ENCODE measurements at places on chromosomes 12 and 14.

DNA sequence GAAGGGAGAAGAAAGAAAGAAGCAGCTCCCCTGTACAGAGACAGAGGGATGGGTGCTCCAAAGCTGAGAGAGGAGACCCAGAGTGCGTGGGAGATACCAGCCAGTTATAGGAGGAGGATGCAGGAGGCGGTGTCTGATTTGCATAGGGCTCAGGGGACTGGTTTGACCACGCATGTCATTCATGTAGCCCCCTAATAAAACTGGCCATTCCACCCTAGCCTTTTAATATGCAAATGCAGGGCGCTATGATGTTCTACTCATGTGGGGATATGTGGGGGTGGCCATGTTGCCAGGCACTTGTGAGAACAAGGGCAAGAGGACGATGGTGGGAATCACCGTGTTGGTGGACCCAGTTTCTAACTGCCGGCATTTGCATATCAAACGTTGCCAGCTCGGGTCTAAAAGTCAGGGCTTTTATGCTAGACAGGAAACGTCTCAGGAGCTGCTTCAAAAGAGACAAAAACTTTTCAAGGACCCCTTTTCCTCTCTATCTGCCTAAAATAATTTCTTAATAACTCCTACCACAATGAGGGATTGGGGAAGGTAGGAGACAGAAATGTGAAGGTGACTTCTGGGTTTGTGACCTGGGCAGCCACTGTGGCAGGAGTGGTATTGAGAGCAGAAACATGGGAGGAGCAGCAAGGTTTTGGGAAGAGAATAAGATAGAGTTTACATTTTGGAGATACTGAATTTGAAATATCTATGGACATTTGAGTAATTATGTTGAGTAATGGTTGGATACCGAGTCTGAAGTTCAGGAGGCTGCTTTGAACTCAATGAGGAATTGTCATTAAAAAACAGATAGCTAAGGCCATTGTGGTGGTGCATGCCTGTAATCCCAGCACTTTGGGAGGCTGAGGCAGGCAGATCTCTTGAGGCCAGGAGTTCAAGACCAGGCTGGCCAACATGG, 2.2 kb upstream of the ATXN3 start:
- DNase-seq, result no peak

GRCh38 chr12:122150127-122150681, 23.8 kb downstream of the IL31 start:
- DNase-seq, result no peak

DNA sequence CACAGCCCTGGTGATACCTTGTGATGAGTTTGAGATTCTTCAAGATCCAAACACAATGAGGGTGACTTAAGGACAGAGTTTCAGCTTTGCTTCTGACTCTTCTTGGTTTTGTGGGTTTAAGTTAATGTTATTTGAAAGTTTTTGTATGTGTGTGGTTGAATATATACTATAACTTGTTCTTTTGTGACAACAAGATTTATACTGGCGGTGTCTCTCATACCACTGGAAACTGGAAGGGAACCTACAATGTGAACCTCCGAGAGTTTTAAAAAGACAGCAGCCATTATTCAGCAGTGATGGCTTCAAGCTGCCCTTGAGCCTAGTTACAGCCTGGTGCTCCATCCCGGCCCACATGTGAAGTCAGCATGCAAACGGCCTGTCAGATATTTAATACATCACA, 87.9 kb upstream of the IGF1 start:
- no peak for DNase-seq

GRCh38 chr14:29745863-29746262, 181.8 kb downstream of the PRKD1 start:
- no peak for DNase-seq

DNA sequence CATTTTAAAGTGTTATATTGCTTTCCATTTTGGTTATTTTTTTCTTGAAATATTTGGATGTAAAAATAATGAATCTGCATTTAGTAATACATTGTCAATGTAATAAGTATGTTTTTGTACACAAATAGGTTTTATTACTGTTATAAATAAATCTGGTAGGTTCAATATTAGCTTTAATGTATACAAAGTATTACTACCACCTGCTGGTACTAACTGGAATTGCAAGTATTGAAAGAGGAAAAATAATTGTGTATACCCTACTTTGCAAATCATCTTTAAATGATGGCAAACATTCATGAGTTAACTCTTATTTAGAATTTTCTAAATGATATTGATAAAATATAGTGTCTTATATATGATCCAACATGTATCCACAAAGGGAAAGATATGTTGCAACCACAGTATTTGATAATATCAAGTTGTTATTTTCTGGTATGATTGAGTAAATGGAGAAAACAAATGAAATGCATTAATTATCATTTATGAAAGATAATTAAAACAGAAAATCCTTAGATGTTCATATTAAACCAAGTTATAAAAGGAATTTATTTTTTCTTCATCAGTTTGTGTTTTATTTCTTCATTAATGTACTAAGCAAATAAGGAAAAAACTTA, 3.2 kb downstream of the OR4K2 start:
- no peak for DNase-seq

DNA sequence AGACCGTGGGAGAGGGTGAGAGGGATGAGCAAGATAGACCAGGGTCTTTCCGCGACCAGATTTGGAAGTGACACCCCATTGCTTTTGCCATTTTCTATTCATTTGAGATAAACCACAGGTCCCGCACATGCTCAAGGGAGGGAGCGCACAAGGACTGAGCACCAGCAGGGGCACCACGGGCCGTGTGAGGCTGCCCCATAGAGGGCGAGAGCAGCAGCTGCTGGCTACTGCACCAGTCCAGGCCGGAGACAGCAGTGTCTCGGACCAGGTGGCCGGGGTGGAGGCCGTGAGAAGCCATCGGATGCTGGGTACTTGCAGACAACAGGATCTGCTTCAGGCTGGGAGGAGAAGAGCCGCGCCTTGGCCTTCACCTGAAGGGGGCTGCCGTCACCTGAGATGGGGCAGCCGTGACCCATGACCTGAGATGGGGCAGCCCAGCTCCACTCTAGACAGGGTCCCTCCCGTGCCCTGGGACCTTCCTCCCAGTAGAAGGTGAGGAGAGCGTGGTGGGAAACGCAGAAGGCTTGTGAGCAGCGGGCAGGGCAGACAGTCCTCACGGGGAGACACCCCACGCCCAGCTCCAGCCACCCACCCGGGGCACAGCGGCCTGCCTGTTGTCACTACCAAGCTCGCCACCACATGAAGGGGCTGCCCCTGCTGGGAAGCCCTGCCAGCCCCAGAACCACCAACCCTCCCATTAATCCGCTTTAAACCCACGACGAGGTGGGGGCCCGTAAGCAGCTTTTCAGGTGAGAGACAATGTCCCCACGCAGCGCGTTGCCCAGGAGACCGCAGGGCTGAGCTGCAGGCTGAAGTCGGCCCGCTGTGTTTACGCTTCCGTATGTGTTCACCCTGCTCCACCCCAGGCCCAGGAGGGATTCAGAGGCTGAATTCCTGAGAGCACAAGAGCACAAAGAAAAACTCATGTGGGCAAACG, 61.7 kb upstream of the FBRSL1 start:
- DNase-seq, result no peak

- DNase-seq, result no peak
These were observed 280.5 kb downstream of the FBXL14 start for GRCh38 chr12:1313906-1314305.

- DNase-seq, result no peak
These were observed 14.1 kb downstream of the ITGA7 start for GRCh38 chr12:55693323-55694187.

DNA sequence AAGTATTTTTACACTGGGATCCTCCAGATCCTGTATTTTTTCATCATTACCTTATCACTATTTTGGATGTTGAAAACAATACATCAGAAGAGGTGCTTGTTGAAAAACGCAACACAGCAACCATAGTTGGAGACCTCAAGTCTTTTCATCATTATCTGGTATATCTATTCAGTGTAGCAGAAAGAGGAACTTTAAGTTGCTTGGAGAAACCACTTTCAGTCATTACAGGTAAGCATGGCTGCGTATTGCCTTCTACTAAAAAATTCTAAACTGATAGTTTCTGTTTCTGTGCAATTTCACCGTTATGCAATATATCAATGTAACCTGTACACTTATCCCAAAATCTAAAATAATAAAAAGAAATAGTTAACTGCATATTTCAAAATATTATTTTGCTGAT, 32.2 kb upstream of the PTPRQ start:
- DNase-seq, result no peak

- DNase-seq, result no peak
These were observed 18.4 kb downstream of the SIVA1 start for GRCh38 chr14:104771374-104771773.

- DNase-seq, result no peak
These were observed 91.7 kb downstream of the DERA start for GRCh38 chr12:16002880-16003279.

DNA sequence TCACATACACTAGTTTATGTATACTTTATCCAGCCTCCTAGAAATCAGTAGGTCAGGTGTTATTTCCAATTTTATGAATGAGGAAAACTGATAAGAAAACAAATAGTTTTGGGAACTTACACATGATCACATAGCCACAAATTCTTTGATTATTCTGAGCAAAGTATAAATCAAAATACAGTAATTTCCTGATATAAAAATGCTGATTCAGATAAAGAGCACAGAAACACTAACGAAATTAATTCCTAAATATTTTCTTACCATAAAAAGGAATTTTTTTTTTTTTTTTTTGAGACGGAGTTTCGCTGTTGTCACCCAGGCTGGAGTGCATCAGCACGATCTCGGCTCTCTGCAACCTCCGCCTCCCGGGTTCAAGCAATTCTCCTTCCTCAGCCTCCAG, 275.4 kb downstream of the SOX5 start:
- DNase-seq, result no peak

- DNase-seq, result no peak
These were observed 458.4 kb upstream of the SYT1 start for GRCh38 chr12:78406213-78406612.

DNA sequence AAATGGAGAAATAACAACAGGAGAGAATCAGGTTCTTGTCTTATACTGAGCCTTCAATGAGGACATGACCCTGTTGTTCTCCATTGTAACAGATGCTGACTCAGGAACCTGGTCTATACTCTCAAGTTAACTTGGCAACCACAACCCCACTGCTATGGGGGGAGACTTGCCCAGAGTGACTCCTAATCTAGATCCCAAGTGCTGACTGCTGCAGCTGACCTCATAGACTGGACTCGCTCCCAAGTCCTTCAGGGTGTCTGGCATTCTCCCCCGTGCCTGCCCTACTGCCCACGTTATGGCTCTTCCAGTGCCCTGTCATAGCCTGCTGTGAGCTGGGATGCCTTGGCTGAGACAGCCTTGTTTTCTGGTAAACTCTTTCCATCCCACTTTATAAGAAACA, 37.1 kb downstream of the NID2 start:
- no peak for DNase-seq

DNA sequence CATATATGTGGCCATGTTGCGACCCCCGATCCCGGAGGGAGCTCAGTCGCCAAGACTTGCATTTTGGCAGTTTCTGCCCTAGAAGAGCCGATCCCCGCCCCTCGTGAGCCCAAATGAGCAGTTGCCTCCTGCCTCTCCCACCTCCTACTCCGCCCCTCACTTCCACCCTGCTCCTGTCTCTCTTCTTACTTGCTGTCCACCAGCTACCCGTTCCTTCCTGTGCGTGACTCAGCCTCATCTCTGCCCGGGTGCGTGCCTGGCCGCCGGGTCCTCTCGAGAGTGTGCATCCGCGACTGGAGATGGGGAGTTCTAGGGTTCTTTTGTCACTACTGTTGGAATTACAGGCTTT, 585 bp downstream of the GPATCH2L start:
- peak; percentile 63 for DNase-seq

DNA sequence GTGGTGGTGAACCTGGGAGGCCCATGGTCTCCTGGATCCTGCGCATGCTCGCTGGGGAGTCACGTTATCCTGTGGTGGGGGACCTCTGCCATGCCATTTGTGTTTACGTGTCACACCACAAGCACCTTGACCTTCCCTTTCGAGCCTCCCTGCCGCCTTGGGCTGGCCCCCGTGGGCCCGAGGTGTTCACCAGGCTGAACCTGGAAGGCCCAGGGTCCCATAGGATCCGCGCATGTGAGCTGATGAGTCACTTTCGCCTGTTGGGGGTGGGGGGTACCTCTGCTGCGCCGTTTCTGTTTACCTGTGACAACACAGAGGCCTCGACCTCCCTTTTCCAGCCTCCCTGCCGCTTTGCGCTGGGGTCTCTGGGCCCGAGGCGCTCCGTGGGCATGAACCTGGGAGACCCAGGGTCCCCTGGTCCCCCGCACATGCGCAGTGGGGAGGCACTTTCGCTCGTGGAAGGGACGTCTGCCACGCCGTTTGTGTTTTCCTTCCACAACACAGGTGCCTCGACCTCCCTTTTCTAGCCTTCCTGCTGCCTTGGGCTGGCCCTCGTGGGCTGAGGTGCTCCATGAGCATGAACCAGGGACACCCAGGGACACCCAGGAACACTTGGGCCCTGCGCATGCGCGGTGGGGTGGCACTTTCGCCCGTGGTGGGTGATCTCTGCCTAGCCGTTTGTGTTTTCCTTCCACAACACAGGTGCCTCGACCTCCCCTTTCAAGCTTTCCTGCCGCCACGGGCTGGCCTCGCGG, 334.1 kb downstream of the ALG10 start:
- no peak for DNase-seq

DNA sequence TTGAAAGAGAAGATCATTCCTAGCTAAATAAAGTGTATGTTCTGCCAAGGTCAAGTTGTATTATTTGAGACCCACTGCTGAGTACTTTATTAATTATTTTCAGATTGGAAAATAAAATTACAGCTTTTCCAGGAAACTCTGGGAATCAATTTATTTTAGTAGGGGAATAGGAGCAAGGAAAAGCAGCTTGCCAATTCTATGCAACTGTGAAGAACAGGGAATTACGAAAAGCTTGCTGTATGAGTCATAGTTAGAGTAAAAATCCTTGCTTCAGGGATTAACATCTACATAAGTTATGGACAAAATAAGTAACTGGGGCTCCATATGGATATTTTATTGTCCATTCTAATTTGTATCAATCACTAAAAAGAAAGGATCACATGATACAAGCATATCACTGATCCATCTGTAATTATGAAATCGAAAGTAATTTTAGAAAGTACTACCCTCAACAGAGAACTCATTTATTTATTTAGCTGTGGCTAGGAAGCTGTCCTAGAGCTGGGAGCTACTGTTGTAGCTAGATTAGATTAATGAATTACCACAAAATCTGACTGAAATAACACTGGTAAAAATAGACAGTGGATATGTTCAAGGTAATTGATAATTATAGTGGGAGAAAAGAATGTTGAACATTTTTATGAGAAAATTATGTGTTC, 303.5 kb upstream of the NPAS3 start:
- DNase-seq, result no peak

DNA sequence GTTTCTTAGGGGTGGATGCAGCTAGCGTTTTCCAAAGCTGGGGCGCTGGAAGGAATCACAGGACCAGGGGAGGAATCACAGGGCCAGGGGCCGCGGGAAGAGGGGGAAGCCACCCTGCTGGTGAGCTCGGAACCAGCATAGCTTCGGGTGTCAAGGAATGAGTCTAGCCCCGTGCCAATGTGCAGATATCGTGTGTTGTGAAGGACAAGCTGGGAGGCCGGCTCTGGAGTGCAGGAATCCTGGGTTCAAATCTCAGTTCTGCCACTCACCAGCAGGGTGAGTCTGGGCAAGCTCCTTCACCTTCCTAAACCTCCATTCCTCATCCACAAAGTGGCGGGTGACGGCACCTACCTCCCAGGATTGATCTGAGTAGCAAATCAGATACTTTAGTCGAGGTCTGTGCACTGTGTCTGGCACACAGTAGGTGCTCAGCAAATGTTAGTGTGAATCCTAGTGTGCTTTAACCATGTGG, 53.6 kb upstream of the RIN3 start:
- no peak for DNase-seq

GRCh38 chr12:120529641-120530417, 871 bp upstream of the COQ5 start:
- DNase-seq, result no peak
